Brain pericyte (primary cell): ENCODE measurements at places on chromosomes 13 and 19.

DNA sequence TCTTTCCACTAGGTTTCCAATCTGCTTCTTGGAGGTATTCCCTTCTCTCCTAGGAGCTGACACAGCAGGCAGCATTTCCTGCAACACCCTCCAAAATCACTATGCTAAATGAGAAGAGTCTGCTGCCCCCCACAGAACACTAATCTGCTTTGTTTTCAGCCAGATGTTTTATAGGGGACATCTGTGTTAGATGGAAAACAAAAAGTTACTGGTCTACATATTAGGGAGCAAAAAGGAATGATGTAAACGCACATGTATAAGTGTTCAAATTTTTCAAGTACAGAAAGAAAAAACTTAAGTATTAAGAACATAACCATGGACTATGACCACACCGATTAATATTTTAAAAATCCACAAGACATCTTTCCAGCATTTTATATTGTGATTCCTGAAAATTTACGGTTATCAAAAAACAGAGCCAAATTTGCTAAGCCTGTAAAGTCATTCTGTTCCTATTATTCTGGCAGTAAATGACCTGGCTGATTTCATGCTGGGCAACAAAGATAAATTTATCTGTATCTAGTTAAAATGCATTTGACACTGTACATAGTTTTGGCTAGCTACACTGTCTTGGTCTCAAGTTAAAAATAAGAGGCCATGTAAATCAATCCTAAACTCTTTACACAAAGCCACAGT is 63.3 kb downstream of the DCLK1 start:
- no peak for DNase-seq

- no peak for DNase-seq
Observed at GRCh38 chr13:25933520-25933919, 118.3 kb downstream of the SHISA2 start.

GRCh38 chr19:56015756-56016155 is 29.2 kb downstream of the NLRP5 start:
- DNase-seq = no peak

DNA sequence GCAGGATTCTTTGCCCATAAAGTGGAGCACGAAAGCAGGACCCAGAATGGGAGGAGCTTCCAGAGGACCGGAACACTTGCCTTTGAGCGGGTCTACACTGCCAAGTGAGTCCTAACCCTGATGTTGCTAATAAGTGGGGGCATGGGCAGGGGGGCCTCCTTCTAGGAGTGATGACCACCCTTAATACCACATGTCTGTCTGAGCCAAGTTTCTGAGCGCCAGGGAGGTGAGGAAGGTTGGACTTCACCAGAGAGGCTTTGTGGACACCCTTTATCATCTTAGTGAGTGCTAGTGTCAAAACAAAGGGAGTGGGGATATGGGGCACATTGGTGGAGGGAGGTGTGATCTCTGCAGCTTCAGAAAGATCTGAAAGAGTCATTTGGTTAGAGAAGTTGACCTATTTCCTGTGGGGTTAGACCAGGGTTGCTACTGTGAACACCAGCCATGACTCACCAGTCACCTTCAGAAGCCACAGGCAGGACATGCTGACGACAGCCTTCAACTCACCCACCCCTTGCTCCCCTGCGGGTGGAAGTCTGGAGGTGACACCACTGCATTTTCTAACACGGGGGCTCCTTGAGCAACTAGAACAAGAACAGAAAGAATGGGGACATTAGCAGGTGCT is 8.8 kb downstream of the ALOX5AP start:
- DNase-seq = no peak

DNA sequence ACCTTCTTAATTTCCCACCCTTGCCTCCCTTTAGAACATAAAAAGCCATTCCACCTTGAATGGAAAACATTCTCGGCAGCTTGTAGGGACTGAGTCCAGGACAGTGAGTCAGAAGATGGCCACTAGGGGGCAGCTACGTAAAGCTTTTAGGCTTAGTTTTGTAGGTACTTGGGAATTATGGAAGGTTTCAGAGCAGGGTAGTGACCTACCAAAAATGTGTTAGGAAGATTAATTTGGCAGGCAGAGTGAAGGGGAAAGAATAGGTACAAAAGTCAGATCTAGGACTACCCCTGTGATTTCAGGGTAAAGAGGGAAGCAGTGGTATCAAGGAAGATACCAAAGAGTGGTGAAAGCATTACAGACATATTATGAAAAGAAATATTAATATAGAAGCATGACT is 198.4 kb downstream of the NDFIP2 start:
- peak; percentile 12 for DNase-seq

- DNase-seq = peak; percentile 54
Observed at GRCh38 chr19:49150106-49150943, 4.9 kb downstream of the HRC start.

DNA sequence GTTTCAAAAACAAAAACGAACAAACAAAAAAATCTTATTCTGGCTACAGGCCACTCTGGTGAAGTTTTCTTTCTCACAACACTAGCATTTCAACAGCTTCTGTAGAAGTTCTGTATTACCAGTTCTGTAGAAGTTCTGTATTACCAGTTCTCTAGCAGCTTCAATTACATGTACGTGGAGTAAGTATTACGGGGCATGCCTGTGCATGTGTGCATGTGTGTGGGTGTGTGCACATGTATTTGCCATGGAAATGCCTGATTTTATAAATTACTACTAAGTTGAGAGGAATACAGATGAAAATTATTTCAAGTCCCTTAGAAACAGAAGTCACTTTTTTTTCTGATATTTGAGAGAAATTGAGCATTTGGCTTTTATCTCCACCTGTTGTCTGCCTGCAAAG is 414.2 kb downstream of the FOXO1 start:
- no peak for DNase-seq

DNA sequence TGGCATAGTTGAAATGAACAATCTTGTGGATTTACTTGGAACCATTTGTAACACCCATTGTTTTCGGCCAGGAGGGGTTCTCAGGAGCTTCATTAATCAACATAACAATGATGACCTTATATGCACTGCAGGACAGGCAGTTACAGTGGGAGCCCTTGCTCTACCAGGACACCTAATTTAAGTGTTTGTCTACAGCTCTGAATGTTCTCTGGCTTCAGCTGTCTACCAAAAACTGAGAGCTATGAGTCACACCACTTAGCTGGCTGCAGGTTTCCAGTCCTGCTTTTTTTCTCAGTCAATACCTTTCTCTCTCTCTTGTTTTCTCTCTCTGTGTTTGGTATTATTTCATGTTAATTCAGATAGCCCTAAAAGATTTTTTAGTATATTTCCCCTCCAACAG is 105.4 kb upstream of the MBNL2 start:
- no peak for DNase-seq

DNA sequence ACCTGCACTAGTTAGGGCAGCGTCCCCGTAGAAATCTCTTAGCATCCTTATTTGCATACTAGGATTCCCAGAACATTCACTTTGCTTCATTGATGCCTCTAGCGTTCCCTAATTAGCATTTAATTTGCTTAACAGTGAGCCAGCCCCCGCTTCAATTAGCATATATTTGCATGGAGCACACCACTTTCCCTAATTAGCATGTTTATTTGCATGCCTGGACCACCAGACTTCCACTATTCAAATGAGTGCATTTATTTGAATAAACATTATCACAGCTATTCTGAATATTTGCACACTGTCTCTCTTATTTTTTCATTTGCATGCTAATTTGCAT is 69.6 kb downstream of the RYR1 start:
- no peak for DNase-seq

DNA sequence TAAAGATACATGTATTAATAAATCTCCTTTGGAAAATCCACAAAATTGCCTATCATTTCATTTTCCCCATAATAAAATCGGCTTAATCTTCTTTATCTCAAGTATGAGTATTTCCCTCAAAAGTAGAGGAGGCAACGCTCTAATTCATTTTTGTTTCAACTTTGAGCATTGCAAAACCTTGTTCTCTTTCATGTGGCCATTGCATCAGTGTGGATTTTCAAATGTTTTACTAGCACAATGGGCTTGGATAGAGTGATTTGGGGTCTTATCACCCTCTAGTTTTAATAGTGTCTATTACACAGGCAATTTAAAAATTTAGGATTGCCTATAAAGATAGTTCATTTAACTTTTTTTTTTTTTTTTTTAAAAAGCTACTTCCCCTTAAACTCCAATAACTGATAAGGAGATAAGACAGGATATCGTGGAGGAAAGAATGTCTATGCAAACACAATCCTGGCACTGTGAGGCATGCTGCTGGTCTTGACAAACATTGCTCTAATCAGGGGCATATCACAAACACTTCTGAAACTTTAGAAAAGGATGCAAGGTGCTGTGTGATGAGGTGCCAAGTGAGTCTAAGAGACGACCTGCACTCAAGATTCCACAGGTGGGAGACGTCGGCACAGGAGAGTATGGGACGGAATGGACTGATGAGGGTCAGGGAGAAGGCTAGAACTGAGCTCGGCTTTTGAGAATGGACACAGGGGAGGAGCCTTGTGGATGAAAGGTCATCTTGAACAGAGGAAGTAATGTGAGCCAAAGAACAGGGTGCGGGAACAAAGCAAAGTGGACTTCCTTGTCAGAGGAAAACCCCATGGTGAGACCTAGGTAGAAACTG is 199.7 kb downstream of the IRS2 start:
- DNase-seq = no peak

- no peak for DNase-seq
Observed at GRCh38 chr13:98913741-98914140, 64.1 kb downstream of the DOCK9 start.

DNA sequence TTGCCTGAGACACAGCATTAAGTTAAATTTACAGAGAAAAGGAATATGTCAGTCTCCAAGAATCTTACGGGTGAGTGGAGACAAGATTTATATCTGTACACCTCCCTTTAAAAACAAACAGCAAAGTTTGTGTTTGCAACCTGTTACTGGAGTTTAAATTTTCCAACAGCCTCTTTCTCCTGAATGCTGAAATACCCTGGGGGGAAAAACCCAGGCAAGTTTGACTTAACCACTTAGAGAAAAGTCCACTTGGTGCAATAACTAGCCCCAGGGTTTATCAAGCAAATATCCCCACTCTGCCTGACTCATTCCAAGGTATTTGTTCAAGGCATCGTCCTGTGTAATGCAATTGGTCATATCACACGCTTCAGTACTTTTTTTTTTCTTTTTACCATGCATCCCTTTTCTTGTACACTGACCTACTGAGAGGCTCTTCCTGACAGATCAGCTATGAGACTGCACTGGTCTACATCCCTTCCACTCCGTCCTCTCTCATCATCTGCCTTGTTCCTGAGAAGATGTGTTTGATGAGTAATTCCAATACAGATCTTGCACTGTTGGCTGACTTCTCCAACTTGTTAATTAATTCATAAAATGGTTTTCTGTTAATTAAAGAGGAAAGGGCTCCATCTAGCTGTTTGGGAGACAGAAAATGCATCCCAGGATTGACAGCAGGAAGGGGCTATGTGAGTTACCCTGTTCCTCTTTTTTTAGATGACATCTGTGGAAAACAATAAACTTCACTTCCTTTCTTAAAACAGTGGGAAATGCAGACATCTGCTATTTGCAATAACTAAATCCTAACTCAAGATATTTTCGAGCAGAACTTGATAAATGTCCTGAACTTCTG is 212.5 kb upstream of the IRS2 start:
- no peak for DNase-seq

DNA sequence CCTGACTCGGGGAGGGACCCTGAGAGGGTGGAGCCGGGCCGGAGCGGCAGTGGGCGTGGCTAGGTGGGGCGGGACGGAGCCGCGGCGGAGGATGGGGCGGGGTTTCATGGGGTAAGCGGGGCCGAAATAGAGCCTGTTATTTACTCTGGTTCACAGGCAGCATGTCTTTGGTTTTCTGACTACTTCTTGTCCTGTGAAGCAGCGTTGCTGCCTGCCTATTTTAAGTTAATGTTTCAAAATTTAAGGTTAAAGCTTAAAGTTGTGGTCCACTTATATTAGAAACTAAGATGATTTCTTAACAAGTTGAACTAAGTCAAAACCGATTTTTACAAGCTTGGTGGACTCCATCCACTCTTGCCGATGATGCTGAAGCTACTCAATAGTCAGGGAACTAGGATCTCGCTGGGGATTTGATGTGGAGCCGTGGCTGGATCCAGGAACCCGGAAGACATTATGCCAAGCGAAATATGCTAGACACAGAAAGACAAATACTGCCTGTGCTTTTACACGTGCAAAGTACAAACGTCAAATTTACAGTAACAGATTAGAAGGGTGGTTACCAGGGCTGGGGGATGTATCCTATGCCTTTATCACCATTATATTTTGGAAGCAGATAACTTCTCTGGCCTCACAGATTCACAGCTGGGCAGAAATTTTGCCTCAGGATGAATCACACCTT is 433 bp upstream of the ZNF616 start:
- no peak for DNase-seq

DNA sequence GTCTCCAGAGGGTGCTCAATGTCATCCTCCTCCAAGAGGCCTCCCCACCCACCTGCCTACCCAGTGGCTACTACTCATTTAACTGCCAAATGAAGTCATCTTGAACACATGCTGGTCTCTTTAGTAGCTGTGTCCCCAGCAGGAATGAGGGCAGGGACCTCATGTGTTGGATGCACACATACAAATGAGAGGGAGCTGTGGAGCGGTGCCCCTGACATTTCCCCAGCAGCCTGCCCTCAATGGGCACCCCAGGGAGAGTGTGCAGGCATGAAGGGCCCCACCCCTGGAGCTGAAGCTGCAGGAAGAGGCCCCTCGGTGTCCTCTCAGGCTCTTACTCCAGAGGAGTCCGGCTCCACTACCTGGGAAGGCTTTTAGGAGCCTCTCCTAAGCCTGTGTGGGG is 1322.7 kb downstream of the UQCRFS1 start:
- DNase-seq = no peak

- no peak for DNase-seq
Observed at GRCh38 chr13:48908381-48909055, 67.2 kb upstream of the FNDC3A start.

- no peak for DNase-seq
Observed at GRCh38 chr19:16232568-16232967, 34.9 kb downstream of the AP1M1 start.

- DNase-seq = no peak
Observed at GRCh38 chr13:100800283-100800875, 125.8 kb upstream of the TMTC4 start.

- no peak for DNase-seq
Observed at GRCh38 chr19:3725121-3725520, 16.9 kb downstream of the TJP3 start.

- DNase-seq = no peak
Observed at GRCh38 chr13:26707122-26708006, 53.2 kb downstream of the GPR12 start.
